ENCODE measurements at places on chromosomes 12 and 14. TPM values are rescaled to one million over a fixed set of nuclear protein-coding genes. Genes with fewer than 3 reads are reported as not detected.

The SLC6A15 gene
- not detected for total RNA-seq

DNA sequence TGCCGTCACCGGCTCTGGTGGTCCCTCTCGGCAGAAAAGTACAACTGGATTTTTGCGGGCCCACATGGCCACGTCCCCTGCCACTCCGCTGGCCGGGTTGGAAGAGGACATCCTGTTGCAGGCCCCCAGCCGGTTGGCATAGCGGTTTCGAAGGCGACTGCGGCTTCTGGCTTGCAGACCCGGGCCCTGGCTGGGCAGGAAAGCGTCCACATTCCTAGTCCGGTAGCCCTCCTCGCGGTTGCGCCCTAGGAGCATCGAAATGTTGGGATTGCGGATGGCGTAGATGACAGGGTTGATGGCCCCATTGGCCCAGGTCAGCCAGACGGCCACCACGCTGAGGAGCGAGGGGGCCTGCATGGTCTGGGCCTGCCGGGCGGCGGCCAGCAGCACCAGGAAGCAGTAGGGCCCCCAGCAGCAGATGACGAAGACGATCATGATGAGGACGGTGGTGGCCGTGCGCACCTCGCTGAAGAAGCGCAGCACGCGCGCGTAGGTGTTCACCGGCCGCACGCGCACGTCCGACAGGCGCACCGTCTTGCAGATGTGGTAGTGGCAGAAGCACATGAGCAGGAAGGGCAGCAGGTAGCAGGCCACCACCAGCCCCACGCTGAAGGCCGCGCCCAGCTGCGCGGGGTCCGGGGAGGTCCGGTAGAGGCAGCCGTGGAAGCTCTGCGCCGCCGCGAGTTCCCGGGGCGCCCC is 1.2 kb downstream of the GPR135 start:
- H3K36me3 ChIP-seq, result peaks cover 7% of the 10 kb centered on the region
- peaks cover 4% of the 10 kb centered on the region for H3K27me3 ChIP-seq
- H3K4me1 ChIP-seq, result peaks cover 12% of the 10 kb centered on the region
- H3K27ac ChIP-seq, result peak overlapping the region; percentile 34
- peak overlapping the region; percentile 76 for H3K4me3 ChIP-seq

The ISCU gene
- 66.0 TPM for total RNA-seq

- no peak overlapping the region for H3K4me3 ChIP-seq
- H3K36me3 ChIP-seq, result no peaks in the 10 kb centered on the region
- no peak overlapping the region for H3K27ac ChIP-seq
- H3K4me1 ChIP-seq, result peaks cover 14% of the 10 kb centered on the region
- H3K27me3 ChIP-seq, result peaks cover 39% of the 10 kb centered on the region
- no peak for DNase-seq
Observed at GRCh38 chr12:3119192-3119755, 42.1 kb downstream of the TSPAN9 start.

- peak overlapping the region; percentile 32 for H3K4me3 ChIP-seq
- H3K27me3 ChIP-seq, result peaks cover 80% of the 10 kb centered on the region
Observed at GRCh38 chr14:53955671-53956426, 776 bp downstream of the BMP4 start.

DNA sequence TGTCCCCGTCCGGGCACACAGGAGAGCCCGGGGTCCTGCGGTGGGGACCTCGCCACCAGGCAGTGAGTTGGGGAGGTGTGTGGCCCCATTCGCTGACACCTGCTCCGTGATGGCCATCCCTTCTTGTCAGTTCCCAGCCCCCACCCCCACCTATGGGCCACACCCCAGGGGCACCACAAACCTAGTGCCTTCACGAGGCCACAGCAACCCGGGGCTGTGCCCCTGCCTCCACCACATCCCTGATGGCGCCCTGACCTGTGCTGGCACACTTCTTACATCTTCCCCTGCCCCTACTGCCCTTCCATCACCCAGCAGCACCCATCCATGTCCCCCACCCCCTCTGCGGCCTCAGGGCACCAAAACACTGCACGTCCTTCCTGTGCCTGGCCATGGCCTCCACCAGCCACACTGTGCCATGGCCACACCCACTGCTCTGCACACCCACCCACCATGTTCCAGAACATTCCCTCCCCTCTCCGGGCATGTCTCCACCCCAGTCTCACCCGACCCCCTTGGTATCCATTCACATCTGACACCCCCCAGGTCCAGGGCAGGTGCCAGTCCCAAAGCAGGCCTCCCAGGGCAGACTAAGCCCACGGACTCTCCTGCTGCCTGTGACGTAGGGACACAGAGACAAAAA is 24.4 kb downstream of the JAG2 start:
- DNase-seq, result no peak
- H3K36me3 ChIP-seq, result no peaks in the 10 kb centered on the region
- no peak overlapping the region for H3K4me3 ChIP-seq
- no peaks in the 10 kb centered on the region for H3K27me3 ChIP-seq
- no peaks in the 10 kb centered on the region for H3K4me1 ChIP-seq
- no peak overlapping the region for H3K27ac ChIP-seq

- H3K27me3 ChIP-seq, result no peaks in the 10 kb centered on the region
- H3K4me3 ChIP-seq, result no peak overlapping the region
- peaks cover 14% of the 10 kb centered on the region for H3K4me1 ChIP-seq
Observed at GRCh38 chr14:75040507-75040906, 10.8 kb downstream of the MLH3 start.

The TAS2R13 gene
- 1.1 TPM for total RNA-seq

The ANG gene
- total RNA-seq, result 1.6 TPM

The ANO4 gene
- not detected for total RNA-seq

The CHGA gene
- not detected for total RNA-seq

The GRIN2B gene
- total RNA-seq, result not detected

- no peak for DNase-seq
- H3K27me3 ChIP-seq, result no peaks in the 10 kb centered on the region
- H3K27ac ChIP-seq, result no peak overlapping the region
- H3K36me3 ChIP-seq, result no peaks in the 10 kb centered on the region
- H3K4me1 ChIP-seq, result no peaks in the 10 kb centered on the region
Observed at GRCh38 chr14:100416081-100416680, 93.0 kb downstream of the SLC25A47 start.

DNA sequence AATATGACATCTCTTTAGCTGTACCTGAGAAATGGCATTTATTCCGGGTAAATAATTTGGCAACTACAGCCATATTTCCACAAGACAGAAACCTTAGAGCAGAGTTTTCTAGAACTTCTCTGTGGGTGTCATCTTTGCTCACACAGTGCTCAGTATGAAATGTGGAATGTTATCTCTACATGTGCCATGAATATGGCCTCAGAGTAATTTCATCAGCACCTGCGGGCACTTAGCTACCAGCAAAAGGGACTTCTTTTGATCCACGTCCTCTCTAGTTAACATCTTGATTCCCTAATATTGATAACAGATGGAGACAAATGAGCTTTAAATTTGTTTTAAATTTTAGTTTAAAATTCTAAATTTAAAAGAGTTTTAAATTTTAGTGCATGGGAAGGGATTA is 2.9 kb upstream of the ATG14 start:
- H3K4me3 ChIP-seq, result no peak overlapping the region

- H3K27me3 ChIP-seq, result peaks cover 4% of the 10 kb centered on the region
- peaks cover 11% of the 10 kb centered on the region for H3K4me1 ChIP-seq
- H3K36me3 ChIP-seq, result peaks cover 2% of the 10 kb centered on the region
- H3K27ac ChIP-seq, result no peak overlapping the region
- no peak overlapping the region for H3K4me3 ChIP-seq
Observed at GRCh38 chr14:65267856-65268255, 144.7 kb upstream of the FUT8 start.

DNA sequence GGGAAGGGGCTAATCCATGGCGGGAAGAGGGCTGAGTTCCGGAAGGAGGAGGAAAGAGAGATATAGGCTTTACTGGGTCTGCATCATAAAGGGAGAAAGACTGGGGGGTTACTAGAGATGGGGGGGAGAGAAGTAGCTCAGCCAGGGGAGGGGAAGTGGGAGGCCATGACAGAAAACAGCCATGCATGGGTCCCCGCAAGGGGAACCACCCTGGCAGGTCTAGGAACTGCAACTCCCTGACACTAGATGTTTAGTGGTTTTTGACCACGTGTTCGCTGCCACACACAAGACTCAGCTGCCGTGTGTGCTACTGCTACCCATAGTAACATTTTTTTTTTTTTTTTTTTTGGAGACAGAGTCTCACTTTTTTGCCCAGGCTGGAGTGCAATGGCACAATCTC is 145.0 kb downstream of the RIMBP2 start:
- H3K27me3 ChIP-seq, result no peaks in the 10 kb centered on the region
- DNase-seq, result no peak
- no peaks in the 10 kb centered on the region for H3K36me3 ChIP-seq
- no peak overlapping the region for H3K27ac ChIP-seq
- no peak overlapping the region for H3K4me3 ChIP-seq
- H3K4me1 ChIP-seq, result no peaks in the 10 kb centered on the region

DNA sequence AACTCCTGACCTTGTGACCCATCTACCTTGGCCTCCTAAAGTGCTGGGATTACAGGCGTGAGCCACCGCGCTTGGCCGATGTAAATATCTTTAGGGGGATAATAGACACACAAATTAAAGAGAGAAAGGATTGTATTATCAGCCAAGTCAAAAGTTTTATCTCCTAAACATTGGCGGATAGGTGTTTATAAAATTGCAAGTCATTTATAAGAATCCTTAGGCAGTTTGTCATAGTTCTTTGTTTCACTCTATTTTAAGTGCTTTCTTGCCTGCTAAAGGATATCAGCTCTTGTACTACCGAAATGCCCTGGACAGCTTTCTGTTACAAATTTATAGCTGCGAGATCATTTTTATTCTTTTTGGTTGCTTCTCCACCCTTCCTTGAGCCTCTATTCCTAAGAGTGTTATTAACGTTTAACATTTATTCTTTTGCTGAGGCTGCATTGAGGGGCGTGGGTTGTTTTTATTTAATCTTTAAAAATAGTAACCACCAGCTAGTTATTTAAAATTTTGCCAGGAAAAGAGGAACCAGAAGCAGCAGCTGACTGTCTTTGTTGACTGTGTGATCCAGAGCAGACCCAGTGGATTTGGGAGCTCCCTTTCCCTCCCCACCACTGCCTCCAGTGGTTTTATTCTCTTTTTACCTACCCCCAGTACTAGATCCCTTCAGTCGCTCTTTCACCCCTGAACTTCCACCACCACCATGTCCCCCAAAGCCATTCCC is 106.4 kb downstream of the DIP2B start:
- no peak for DNase-seq
- H3K36me3 ChIP-seq, result peaks cover 10% of the 10 kb centered on the region
- H3K27me3 ChIP-seq, result no peaks in the 10 kb centered on the region
- no peak overlapping the region for H3K27ac ChIP-seq
- no peak overlapping the region for H3K4me3 ChIP-seq
- peaks cover 7% of the 10 kb centered on the region for H3K4me1 ChIP-seq

Measured in activated CD4-positive, alpha-beta T cell treated with anti-CD3 and anti-CD28 coated beads, Interleukin-2, amount 10 ng/mL, durations not matched to agents 7 days and 5 days (primary cell).